AG08395 (cell line): ENCODE measurements at places on chromosomes 3 and 15.

DNA sequence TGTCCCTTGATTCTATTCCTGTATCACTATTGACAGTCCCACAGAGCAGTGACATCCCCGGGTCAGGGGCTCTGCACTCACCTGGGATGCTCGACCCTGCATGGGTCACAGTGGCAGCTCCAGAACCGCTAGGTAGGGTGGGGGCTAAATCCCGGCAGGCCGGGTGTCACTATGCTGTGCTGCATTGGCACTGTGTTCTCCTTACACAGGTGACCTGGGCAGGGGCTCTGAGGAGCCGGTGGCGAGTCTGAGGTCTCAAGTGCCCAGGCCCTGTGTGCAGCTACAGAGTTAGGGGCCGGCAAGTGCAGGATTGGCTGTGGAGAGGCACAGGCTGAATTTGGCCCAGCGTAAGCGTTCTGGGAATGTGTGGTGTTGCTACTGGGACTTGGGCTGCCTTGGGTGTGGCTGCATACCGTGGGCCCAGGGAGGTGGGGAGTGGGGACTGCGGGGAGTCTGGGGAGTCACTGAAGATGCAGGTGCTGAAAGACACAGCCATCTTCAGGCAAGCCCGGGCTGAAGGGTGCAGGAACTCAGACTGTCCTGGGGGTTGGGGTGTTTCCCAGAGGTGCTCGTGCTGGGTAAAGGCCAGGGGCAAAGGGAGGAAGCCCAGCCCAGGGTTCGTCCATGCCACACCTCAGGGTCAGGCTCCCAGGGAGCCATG, 102.6 kb upstream of the PRR20G start:
- no peak for DNase-seq

DNA sequence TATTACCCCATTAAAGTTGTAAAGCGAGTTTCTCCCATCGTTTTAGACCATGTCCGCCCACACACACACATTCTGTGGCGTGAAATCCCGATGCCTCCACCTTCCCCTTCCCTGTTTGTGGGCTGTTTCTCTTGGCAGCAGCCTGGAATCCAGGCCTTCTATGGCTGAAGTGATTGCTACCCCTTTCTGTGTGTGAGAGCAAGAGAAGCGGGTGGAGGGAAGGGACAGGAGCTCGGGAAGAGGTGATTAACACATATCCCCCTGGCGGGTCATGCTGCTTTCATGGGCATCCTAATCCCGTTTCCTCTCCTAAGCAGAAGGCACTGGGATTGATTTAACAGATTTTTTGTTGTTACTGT, 283.8 kb upstream of the RGMA start:
- DNase-seq, result no peak

GRCh38 chr3:127413318-127413673, 125.5 kb upstream of the PRR20G start:
- DNase-seq, result no peak

- peak; percentile 66 for DNase-seq
Observed at GRCh38 chr3:10950476-10951294, 41.9 kb upstream of the SLC6A1 start.

- DNase-seq, result no peak
Observed at GRCh38 chr3:50913260-50913659, 238.5 kb downstream of the DOCK3 start.
